ENCODE measurements at places on chromosomes 12 and 14.

GRCh38 chr14:29861996-29862395 is 65.7 kb downstream of the PRKD1 start:
- no peak for DNase-seq

- DNase-seq = peak; percentile 76
These were observed 4.1 kb upstream of the PAX9 start for GRCh38 chr14:36657399-36658122.

DNA sequence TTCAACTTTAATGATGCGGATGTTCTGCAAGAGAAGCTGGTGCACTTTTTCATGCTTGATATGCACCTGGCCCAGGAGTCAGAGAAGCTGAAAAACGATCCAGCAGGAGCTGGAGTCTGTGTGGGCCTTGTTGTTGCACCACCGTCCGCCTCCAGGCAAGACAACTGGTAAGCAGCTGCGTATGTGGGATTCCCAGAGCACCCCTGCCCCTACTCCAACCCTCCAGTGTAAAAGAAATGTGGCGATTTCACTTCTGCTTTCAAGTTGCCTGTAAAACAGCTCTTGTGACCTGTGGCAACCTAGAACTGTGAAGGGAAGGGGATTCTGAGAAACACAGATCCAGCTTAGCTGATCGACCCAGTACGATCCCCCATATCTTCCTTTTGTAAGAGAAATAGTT is 154.1 kb upstream of the PELI2 start:
- DNase-seq = no peak

DNA sequence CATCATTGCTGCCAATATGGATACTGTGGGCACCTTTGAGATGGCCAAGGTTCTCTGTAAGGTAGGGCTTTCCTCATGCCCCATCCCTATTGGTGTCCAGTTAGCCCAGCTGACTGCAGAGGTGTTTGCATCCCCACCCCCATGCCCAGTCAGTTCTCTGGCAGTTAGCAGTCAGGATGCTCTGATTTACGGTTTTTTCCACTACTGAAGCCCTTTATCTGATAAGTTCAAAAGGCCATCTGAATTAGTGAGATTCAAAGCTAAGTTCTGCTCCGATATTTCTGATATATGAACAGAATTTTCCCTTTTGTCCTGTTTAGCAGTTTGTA is 773 bp downstream of the GMPR2 start:
- no peak for DNase-seq

GRCh38 chr14:95664546-95664945 is 21.7 kb upstream of the TCL1B start:
- DNase-seq = no peak

GRCh38 chr12:38892087-38892786 is 13.2 kb downstream of the CPNE8 start:
- DNase-seq = no peak

GRCh38 chr14:106277503-106277902 is 751.1 kb downstream of the TMEM121 start:
- no peak for DNase-seq

GRCh38 chr12:132513070-132513398 is 23.1 kb downstream of the FBRSL1 start:
- DNase-seq = no peak

DNA sequence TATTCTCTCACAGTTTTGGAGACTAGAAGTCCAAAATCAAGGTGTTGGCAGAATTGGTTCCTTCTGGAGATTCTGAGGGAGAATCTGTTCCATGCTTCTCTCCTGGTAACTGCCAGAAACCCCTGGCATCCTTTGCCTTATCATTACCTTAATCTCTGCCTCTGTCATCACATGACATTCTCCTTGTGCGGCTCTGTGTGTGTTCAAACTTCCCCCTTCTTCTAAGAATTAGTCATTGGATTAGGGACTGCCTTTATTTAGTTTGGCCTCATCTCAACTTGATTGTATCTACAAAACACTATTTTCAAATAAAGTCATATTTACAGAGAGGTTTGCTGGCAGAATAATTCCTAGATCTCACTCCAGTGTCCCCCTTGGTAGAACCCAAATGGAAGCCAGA is 68.9 kb downstream of the ZNF641 start:
- DNase-seq = no peak

DNA sequence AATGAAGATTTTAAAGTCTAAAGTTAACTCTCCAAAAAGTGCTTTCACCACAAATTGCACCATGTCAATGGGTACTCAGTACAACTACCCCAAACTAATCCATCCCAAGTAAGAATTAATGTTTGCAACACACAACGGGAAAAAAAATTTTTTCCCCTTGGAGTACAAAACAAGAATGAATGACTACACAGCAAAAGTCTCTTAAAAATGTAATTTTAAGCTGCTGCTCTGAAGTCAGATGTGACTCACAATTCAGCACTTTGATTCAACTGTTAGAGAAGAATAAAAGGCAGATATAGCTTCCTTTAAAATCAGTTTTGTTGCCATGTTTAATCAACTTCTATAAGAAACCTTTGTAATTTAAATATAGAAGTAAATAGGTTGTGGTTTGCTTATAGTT is 42.5 kb upstream of the VPS33A start:
- DNase-seq = no peak

All from GM23338 (cell line).